T follicular helper cell (primary cell): ENCODE measurements at places on chromosomes 12 and 14.

- no peak for DNase-seq
Observed at GRCh38 chr12:62769076-62769619, 165.8 kb downstream of the PPM1H start.

- DNase-seq = no peak
Observed at GRCh38 chr12:95237315-95237714, 19.7 kb downstream of the VEZT start.

- no peak for DNase-seq
Observed at GRCh38 chr12:47986832-47987231, 17.4 kb downstream of the COL2A1 start.

DNA sequence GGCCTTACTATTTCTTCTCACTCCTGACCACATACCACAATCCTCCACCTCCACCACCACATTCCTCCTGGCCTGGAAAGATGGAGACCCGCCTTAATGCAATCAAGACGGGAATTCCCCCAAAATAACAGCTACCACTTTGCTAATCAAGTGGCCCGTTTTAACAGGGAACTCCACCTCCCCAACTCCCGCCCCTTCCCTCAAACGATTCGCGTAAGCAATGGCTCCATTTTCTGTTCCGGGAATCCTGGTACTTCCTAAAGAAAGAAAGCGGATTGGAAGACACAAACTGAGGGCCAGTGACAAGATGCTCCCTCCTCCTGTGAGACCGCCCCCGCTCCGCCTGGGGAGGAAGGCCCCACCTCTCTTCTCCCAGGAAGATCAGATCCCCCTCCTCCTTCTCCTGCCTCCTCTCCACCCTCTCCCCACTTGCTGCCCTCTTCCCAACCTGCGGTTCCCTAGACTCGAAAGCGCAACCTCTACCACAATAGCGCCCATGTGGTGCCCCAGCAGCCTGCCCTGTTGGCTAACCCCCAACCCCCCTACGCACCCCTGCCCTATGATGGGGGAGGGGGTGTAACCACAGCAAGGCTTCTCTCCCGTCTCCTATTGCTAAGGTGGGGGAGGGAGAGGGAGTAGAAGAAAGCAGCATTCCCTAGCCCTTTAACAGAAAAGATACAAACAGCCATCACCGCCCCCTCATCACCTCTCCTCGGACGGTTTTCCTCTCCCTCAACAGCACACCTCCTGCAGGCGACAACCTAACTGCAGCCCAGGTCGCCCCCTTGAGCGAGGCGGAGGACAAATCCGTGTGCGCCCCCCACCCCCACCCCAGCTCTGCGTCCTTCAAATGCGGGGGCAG lies 777 bp downstream of the ARF3 start:
- DNase-seq = no peak

- no peak for DNase-seq
Observed at GRCh38 chr12:1272142-1272541, 281.1 kb downstream of the ERC1 start.

DNA sequence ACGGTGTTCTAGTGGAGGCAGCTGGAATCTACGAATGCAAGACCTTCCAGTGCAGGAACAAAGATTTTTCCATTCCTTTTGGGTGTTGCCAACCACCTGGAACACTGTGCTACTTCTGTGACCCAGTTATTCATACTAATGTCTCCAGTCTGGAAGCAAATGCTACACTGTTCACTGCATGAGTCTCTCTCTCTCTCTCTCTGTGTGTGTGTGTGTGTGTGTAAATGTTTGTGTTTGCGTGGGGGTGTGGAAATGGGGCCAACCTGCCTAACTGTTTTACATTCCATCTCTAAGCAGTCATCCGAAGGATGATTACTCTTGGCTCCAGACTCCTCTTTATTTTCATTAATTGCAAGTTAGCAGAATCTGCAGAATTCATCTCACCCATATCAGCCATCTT lies 29.9 kb upstream of the YBX3 start:
- no peak for DNase-seq

DNA sequence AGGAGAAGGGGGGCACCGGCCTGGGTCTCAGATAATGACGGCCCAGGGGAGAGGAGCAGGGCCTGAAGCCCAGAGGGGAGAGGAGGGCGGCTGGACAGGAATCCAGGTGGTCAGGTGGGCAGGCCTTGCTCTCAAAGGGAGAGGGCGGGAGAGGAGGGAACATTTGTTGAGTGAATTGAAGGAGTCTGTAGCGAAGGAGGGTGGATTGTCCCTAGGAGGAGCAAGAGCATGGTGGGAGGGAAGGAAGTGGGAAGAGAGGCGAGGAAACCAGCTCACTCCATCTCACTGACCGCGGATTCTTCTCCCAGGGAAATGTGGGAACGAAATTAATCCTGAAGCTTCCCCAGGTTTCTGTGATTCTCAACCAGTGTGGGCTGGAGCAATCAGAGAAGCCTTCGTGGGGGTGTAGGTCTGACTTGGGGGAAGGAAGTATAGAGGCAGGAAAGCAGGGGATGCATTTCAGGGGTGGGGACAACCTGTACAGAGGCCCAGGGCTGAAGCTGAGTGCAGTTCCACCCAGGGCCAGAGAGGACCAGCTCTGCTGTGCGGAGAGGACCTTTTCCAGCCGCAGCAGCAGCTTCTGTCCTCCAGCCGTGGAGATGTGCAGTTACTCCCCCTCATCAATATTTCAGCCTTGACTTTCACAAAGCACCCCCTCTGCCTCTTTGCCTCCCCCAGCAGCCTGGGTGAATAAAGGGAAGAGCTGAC lies 100.9 kb downstream of the CHST11 start:
- no peak for DNase-seq

DNA sequence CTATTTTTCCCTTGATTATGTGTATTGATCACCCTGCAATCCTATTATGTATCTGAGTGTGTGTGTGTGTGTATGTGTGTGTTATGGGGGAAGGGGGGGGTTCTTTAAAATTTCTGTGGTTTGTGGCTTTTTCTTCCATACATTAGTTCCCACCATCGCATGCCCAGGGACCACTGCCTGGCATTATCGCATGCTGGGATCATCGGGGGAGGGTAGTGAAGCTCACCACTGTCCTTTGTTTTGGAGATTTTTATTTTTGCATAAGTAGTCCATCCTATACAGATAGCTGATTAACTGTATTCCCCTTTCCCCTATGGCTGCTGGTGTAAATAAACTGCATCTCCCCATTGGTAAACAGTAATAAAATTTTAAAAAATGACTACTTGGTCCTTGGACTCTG lies 3.4 kb downstream of the ATXN7L3B start:
- DNase-seq = no peak

- DNase-seq = no peak
Observed at GRCh38 chr12:80709811-80710726, 2.6 kb downstream of the MYF6 start.

DNA sequence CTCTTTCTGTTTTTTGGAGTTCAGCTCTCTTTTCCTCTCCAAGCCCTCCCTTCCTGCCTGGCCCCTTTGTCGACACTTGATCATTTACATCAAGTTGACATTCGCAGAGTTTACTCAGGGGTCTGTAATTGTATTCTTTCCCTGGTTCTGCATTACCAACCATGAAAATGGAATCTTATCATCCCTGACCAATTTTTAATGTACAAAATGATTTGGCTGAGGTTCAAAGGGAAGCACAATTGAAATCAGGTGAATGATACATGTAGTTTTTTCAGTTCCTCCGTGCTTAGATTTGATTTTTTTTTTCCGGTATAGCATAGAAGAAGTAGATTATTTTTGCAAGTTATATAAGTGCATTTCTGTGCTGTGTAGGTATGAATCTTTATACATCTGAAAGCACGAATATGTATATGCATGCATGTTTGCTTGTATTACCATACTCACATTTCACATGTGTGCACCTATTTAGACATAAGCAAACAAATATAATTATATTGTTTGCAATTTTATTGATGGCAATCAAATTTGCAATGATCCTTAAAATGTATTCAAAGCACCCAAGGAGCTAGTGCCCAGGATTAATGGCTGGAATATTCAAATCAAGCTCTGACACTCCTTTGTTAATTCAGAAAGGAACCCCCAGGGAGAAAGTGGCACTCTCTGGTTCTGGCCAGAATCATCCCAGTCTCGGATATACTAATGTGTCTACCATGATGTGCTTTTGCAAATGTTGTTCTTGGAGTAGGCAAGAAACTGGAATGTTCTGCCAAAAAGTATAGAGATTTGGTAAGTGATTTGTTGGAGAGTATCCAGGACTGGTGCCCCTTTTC lies 189.3 kb downstream of the VRK1 start:
- no peak for DNase-seq

- no peak for DNase-seq
Observed at GRCh38 chr12:43599066-43599465, 47.1 kb upstream of the ADAMTS20 start.
